ENCODE measurements at places on chromosomes 1 and 21.

DNA sequence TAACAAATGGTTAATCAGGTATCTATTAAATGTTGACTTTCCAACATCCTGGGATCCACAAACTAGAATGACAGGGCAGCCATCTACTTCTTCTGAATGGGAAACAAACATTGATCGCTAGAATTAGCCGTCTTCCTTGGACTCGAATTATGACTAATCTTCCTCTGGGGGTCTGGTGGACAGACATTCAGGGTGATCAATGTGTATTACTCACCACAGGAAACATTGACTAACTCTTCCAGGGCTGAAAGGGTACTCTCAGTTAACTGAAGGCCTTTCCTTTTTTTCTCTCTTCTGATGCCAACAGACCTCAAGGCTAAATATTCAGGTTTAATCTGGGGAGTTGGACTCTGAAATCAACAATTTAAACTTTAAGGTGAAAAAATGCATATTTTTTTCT is 9.5 kb downstream of the NOL9 start:
- no peak for DNase-seq

DNA sequence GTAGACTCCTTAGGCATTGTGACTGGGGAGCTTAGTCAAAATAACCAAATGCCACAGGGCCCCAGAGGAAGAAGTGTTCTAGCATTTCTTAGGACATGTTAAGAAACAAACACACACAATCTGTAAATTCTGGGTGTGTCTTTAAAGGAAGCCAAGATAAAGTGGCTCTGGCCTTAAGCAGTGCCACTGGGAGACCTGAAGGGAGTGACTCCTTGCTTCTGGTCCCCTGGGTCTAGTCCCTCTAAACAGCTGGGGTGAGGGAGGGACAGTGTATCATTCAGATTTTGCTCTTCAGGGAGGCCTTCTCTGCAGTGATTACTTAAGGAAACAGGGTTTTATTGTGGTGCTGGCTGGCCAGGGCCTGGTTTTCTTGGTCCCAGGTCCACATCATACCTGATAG is 9.1 kb upstream of the PROK1 start:
- no peak for DNase-seq

DNA sequence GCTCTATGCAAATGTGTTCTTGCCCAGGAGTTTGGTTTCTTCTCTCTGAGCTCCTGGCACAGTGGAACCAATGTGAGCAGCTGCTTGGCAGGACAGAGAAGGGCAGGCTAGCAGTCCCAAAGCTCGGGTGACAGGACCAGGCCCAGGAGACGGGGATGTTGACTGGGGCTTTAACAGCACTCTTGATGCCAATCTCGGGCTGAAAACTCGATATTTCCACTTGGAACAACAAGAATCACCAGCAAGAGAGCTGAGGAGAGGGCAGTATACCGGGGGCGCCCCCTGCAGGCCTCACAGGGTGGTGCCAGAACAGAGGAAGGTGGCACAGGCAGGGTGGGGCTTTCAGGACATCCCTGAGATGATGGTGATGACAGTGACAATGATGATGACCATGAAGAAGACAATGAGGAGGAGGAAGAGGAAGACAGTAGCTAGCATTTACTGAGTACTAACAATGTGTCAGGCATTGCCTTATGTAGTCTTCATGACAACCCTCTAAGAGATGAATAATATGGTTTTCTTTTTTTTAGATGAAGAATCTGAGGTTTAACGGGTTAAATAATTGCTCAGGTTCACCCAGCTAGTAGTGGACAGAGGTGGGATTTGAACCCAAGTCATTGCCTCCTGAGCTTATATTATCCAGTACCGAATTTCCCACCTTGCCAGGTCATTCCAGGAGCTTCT is 2.7 kb upstream of the KCNJ9 start:
- DNase-seq, result no peak

DNA sequence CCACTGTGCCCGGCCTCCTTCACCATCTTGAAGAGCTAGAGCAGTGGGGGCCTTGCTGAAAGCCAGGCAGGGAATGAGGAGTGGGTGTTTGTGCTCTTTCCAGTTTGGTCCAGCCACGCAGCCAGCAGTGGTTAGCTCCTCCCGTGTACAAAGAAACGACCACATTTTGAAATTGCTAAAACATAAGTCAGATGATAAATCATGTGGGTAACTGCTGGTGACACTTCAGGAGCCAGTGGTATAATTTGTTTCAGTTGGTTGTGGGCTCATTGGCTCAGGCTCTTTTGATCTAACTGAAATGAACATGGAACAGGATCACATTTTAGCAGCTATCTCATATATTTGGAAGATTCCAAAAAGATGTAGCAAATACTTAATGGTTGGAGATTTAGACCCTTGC is 87.6 kb downstream of the MTR start:
- DNase-seq, result no peak

DNA sequence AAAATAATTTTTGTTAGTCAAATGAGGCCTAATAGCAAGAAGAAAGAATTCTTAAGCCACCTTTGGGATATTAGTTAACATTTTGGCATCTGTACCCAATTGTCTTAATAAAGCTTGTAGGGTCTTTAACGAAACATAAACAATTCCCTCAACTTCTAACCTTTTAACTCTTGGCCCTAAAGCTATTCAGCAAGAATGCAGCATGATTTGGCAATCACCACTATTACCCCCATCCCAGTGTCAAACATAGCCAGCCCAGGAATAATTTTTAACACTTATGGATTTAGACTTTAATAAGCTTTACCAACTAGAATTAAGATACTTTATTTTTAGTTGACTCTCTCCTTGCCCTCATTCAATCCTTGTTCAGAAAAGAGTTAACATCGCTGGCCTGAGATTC is 2.5 kb upstream of the SLC16A4 start:
- DNase-seq, result no peak
